ENCODE measurements at places on chromosomes 12 and 14. TPM values are rescaled to one million over a fixed set of nuclear protein-coding genes. Genes with fewer than 3 reads are reported as not detected.

- DNase-seq = peak; percentile 29
Observed at GRCh38 chr14:24372701-24373416, 4.9 kb downstream of the NFATC4 start.

DNA sequence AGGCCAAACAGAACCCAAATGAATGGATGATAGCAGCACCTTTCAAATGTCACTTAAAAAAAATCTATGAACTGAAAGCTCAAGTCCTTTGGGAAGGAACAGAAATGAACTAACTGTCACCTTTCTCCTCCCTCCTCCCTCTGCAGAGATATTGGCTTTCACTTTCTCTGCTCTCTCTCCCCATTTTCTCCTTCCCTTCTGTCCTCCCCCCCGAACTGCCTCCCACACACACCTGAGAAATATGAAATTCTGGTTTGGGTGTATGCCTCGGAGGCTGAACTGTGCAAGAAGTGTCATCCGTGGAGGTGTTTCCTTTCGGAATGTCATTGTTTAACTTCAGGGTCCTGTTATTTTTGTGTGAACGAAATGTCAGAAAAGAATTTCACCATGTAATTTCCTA, 87.8 kb downstream of the NEDD1 start:
- no peak for DNase-seq

Gene SIX6
- total RNA-seq = 0.12 TPM

DNA sequence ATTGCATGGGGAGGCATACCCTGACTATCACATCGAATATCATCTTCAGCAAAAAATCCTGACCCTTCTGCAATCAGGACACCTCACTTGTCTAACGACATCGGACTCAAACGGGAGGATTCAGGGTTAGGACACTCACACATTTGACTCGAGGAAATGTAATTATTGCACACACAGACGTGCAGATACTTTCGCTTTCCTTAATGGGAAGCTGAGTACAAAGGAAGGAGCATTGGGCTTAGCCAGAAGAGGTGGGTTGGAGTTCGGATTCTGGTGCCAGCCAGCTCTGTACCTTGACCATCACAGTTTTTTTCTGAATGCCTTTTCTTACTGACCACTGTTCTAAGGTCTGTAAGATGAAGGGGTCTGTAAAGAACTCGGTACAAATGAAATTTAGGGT, 260.4 kb downstream of the GALC start:
- DNase-seq = peak; percentile 9

DNA sequence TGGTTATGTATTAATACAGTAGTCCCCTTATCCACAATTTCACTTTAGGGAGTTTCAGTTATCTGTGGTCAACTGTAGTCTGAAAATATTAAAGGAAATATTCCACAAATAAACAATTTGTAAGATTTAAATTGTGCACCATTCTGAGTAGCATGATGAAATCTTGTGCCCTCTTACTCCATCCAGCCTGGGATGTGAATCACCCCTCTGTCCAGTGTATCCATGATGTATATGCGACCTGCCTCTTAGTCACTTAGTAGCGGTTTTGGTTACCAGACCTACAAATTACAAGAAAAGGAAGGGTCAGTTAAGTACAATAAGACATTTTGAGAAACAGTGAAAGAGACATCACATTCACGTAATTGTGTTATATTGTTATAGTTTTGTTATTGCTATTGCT, 39.9 kb upstream of the MDGA2 start:
- peak; percentile 4 for DNase-seq

Gene CIPC
- total RNA-seq = 15.6 TPM

DNA sequence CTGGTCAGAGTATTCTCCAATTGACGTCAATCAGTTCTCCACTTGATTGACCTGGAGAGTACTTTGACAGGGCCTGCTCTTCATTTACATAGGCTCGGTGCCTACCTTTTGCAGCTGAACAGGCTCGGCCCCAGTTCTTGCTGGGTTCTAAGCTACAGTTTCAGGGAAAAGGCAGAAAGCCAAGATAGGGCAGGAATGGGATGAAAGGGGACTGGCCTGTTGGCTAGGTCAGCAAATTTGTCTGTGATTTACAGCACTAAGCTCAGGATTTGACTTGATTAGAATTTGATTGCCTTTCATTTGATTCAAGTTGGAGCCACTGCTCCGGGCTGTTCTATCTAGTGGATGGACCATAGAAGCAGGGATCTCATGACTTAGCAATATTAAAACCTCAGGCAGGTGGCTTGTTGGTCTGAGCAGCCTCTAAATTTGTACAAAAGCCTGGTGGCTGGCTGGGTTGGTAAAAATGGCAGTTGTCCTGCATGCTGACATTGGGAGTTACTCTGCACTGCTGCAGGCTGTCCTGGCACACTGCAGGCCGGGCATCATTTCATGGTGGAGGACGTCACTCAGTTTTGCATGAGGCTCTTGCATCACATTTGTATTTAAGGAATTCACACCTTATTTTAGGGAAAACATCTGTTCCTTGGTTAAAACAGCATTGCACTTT, 71.8 kb downstream of the BICD1 start:
- no peak for DNase-seq

- no peak for DNase-seq
Observed at GRCh38 chr14:62778852-62779251, 266.4 kb downstream of the KCNH5 start.

GRCh38 chr14:104676694-104677511, 12.5 kb upstream of the INF2 start:
- no peak for DNase-seq

Gene CLMN
- 3.5 TPM for total RNA-seq

GRCh38 chr12:90977224-90977623, 22.2 kb upstream of the CCER1 start:
- DNase-seq = no peak

DNA sequence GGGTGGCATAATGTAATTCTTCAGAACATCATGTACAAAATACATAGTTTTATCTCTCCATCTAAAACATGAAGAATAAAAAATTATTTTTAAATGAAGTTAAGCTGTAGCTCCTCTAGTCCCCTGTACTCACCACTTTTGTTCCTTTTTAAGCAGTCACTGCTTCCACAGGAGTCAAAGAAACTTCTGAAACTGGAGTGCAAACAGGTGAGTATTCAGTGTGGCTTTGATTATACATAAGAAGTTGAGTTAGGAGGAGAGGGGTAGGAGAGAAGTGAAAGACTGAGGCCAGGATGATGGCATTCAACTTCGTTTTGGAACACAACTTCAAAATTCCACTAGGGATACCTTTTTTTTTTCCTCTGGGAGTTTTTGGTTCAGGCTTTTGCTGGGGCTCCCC, 131.4 kb upstream of the CNTN1 start:
- no peak for DNase-seq

- no peak for DNase-seq
Observed at GRCh38 chr14:103762541-103762940, 46.9 kb downstream of the ZFYVE21 start.

GRCh38 chr12:117689857-117690256, 278.9 kb downstream of the KSR2 start:
- DNase-seq = no peak

DNA sequence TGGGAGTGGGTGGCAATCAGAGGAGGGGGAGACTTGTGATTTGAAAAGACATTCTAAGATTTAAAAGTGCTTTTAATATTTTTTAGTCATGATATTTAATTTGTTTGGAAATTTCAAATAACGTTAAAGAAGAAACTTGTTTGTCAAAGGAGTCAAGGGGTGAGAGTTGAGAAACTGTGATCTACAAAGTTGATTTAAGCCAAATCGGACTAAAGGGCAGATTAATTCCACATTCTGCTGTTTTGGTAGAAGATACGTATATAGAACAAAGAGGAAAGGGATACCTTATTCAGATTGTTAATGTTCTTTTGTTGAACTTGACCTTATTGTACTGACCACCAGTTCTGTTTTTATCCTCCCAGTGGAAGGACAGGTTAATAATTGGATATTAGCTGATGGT, 6.7 kb downstream of the EIF4B start:
- no peak for DNase-seq

- DNase-seq = no peak
Observed at GRCh38 chr14:93986955-93987354, 10.1 kb upstream of the CCDC197 start.

Gene GPR65
- not detected for total RNA-seq

Gene SNX6
- 192 TPM for total RNA-seq

GRCh38 chr12:9342614-9343353, 134.6 kb upstream of the PZP start:
- no peak for DNase-seq
